ENCODE measurements at places on chromosomes 2 and 18.

- DNase-seq: no peak
These were observed 457.0 kb downstream of the METTL4 start for GRCh38 chr18:2114289-2114688.

GRCh38 chr2:210461401-210461800, 15.2 kb downstream of the LANCL1 start:
- DNase-seq: no peak

DNA sequence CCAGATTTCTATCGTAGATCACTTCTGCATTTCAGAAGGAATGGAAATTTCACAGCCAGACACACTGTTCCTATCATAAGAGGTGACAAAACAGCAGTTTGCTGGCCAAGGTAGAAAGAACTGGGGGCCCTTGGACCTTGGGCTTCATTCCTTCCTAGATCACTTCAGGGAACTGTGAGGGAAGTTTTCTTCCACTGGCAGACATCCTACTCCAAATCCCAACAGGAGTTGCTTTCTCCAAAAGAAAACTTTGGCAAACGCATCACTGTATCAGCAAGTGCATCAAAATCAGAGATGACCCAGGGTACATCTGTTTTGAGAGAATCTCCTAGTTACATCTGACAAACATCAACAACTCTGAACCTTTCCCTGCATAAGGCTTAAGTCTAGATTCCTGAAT, 348.4 kb upstream of the KLHL29 start:
- no peak for DNase-seq

GRCh38 chr18:48693625-48694262, 154.9 kb downstream of the CTIF start:
- no peak for DNase-seq

DNA sequence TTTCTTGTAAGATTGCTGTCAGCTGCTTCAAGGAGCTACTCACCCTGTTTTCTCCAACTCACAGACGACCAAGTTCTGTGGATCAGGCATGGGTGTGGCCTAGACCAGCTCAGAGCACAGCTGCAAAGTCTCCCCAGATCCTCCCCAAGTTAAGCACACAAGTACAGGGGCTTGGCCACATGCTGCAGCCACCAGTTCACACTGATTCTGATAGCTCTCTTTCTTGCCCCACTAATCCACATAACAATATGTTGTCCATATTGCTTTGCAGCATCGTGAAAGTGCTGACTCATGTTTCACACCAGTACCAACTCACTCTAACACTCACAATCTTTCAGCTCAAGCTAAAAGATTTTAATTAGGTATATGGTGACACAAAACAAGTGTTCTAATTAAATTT, 437.0 kb downstream of the PARD3B start:
- peak; percentile 40 for DNase-seq

DNA sequence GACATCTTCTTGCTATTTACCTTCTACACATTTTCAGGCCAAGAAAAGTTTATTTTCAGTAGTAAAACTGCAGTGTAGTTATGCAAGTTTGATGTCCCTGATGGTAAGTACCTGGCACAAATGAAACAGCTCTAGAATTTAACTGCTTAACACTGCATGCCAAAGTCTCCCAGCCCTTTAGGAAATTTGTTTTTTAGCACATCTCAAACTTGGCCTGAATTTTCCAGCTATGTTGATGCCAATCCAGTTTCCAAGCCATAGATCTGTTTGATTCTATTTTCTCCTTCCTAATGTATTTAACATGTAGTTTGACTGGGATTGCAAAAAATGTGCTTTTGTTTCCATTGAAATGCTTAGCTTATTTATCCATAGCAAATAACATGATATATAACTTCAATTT, 29.3 kb upstream of the ZNF385B start:
- DNase-seq: no peak

Data from hematopoietic multipotent progenitor cell (in vitro differentiated cells).